Type B pancreatic cell (in vitro differentiated cells): ENCODE measurements at places on chromosomes 3 and 15. TPM values are rescaled to one million over a fixed set of nuclear protein-coding genes. Genes with fewer than 3 reads are reported as not detected.

- DNase-seq, result no peak
These were observed 256.2 kb upstream of the MDFIC2 start for GRCh38 chr3:70568626-70569025.

GRCh38 chr3:33299395-33300081 is 22.3 kb downstream of the FBXL2 start:
- no peak for DNase-seq

The PLSCR2 gene
- total RNA-seq, result 0.62 TPM in 1 of 2 replicates, not detected in the other

The LMOD3 gene
- 0.12 TPM in 1 of 2 replicates, not detected in the other for total RNA-seq

The WWTR1 gene
- total RNA-seq, result 45.4 and 65.0 TPM in 2 replicates

The STAC gene
- 3.5 and 4.9 TPM in 2 replicates for total RNA-seq

The SLC2A2 gene
- 1.9 and 5.7 TPM in 2 replicates for total RNA-seq
